ENCODE measurements at places on chromosomes 5 and 9.

GRCh38 chr5:601771-602465, 10.2 kb upstream of the CEP72 start:
- DNase-seq = no peak

- peak; percentile 82 for DNase-seq
Measured at GRCh38 chr5:171676286-171676944, 109.2 kb upstream of the SMIM23 start.

- peak; percentile 88 for DNase-seq
Measured at GRCh38 chr9:98129451-98129881, 10.4 kb upstream of the TRIM14 start.

GRCh38 chr5:153959134-153959957, 79.4 kb downstream of the FAM114A2 start:
- DNase-seq = no peak

GRCh38 chr9:133155156-133155555, 8.6 kb downstream of the GBGT1 start:
- no peak for DNase-seq

DNA sequence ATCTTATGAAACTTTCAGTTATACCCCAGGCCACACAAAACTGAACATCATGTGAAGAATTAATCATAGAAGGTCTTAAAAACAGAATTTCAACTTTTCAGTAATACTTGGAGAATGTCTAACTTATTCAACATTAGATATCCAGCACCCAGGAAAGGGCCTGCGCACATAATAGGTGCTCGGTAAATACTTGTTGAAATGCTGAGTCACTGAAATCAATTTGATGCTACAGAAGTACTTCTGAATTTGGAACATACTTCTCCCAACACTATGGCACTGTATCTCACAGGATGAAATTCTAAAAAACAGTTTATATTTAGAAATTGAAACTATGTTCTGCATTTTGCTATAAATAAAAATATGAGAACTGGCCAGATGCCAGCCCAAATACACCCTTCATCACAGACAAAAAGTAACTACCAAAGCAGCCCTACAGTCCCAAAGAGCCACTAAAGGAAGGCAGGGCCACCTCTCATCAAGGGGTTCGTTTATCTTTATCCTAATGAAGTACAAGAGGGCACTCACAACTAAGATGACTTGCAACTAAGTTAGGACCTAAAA, 26.5 kb downstream of the MRPS27 start:
- no peak for DNase-seq

GRCh38 chr5:38916802-38917201, 71.0 kb downstream of the OSMR start:
- DNase-seq = no peak

DNA sequence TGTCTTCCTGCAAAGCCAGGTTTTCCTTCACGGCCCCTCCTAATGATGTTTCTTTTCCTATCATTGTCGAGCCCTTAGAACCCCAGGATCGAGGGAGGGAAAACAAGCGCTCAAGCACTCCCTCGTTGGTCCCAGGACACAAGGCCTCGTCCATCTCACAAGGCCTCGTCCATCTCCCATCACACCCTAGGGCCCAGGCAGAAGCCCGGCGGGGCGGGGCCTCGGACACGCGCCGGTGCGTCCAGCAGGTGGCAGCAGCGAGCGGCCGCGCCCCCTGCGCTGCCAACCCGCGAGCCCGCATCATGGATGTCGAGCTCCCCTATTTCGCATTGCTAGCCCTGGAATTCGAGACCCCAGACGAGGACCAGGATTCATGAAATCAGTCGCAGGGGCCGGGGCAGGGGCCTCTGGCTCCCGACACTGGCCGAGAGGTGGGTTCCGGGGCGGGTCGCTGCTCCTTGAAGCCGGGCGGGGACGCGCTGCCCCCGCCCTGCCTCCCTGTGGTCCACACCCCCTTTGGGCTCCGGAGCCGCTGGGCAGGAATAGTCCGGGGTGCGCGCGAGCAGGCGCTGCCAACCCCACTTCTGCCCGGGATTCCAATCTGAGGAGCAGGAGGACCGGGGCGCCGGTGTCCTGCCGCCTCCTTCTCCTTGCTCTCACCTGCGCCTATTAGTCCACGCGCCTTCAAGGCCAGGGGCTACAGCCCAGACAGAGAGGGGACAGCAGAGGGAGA, at the start of gene ABLIM3:
ABLIM3 (plus strand) TSS at position 270 of the 733 bp plus-strand sequence. CDS start 603 bp downstream, outside the sequence.
- DNase-seq = peak; percentile 78

- no peak for DNase-seq
Measured at GRCh38 chr5:79349047-79349446, 113.1 kb downstream of the JMY start.

DNA sequence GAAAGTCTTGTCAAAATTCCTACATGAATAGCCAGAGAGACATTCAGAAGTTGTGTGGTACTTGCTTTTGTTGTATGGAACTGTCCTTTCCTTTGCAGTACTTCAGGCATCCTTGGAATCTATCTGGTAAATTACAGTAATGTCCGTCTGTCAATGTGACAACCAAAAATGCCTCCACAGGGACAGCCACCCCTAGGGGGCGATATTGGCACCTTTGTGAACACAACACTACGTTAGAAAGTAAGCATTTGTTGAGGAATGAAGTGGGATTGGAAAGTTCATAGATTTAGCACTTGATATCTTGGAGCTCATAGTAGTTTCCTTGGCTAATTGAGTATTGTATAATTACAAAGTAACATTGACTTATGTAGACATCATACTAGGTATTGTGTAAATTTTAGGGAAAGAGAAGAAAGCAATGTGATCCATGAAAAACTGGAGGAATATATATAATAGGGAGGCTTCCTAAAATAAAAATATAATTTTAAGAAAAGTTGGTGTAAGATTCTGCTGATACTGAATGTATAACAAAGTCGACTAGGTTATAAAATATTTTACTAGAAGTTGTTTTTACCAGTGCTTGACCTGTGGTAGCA, 32.7 kb downstream of the TMEFF1 start:
- DNase-seq = peak; percentile 86

GRCh38 chr5:133526368-133526767, 86.0 kb downstream of the FSTL4 start:
- no peak for DNase-seq

DNA sequence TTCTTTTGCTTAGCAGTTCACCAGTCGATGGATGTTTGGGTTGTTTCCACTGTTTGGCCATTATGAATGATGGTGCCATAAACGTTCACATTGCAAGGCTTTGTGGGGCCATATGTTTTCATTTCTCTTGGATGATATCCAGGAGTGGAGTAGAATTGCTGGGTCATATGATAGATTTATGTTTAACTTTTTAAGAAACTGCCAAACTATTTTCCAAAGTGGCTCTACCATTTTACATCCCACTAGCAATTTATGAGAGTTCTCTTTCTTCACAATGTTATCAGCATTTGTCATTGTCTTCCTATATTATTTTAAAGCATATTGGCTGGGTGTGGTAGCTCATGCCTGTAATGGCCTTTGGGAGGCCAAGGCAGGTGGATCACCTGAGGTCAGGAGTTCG, 5.2 kb downstream of the GPR107 start:
- DNase-seq = no peak

- DNase-seq = no peak
Measured at GRCh38 chr5:78574731-78575161, 73.8 kb downstream of the LHFPL2 start.

DNA sequence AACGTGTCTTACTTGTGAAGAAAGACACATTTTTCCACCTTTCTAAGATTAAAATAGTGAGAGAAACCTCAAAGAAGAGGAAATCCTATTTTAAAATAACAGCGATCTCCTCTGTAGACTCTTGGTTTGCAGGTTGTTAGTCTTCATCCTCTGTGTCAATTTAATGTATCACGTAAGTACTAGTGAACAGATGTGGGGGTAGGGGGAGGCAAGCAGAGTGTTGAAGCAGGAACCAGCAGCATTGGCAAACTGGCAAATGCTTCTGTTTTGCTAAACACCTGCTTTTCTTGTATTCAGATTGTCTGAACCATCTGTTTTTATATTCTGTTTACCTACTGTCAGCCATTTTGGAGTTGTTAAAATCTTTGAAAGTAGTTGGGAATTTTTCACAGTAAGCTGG, 159.3 kb upstream of the TLX3 start:
- DNase-seq = no peak

- no peak for DNase-seq
Measured at GRCh38 chr5:10125116-10125515, 124.6 kb downstream of the ATPSCKMT start.

- DNase-seq = no peak
Measured at GRCh38 chr9:131233995-131234394, 42.3 kb downstream of the FAM78A start.

DNA sequence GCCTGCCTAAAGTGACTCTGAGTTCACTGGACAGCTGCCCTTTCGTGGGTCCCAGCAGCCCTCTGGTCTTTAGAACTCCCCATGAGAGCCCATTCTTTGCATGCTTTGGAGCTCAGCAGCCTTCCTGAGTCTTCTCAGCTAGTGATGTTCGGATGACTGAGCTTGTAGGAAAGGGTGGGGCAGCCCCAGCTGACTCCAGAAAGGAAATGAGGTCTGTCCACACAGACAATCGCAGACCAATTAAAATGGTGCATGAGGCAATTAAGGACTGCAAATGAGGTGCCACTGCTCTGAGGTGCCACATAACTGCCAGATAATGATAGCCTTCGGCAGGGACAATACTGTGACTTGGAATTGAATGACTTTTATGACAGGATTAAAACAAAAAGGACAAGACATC, 25.4 kb upstream of the TOMM5 start:
- no peak for DNase-seq

- DNase-seq = peak; percentile 87
Measured at GRCh38 chr5:169801324-169801777, 164.3 kb downstream of the DOCK2 start.

DNA sequence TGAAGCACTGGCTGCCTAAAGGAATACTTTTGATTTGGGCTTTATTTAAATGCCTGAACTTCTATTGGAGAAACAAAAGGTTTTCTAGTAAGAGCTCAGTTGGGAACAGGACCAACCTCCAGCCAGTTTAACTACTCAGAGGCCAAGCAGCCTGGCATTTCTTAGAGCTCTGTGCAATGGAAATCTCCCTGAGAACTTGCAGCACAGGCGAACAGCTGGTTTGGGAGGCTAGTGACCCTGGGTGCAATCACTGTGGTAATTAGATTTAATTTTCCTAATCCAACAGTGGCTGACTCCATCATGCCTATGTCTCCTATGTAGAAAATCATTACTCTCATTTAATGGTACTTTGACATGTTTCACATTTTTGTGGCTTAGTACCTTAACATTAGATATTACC, 1.0 kb upstream of the CDH6 start:
- DNase-seq = no peak

DNA sequence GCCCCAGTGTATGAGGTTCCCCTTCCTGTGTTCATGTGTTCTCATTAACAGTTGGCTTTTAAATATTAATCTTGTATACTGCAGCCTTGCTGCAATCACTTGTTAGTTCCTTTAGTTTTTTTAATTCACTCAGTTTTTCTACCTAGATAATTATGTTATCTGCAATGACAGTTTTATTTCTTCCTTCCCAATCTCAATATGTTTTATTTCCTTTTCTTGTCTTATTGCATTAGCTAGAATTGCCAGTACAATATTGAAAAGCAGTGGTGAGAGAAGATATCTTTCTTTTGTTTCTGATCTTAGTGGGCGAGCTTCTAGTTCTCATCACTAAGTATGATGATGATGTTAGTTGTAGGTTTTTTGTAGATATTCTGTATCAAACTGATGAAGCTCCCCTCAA, 232.2 kb downstream of the PBX3 start:
- no peak for DNase-seq

GRCh38 chr5:30572279-30572678, 621.2 kb upstream of the CDH6 start:
- DNase-seq = no peak

DNA sequence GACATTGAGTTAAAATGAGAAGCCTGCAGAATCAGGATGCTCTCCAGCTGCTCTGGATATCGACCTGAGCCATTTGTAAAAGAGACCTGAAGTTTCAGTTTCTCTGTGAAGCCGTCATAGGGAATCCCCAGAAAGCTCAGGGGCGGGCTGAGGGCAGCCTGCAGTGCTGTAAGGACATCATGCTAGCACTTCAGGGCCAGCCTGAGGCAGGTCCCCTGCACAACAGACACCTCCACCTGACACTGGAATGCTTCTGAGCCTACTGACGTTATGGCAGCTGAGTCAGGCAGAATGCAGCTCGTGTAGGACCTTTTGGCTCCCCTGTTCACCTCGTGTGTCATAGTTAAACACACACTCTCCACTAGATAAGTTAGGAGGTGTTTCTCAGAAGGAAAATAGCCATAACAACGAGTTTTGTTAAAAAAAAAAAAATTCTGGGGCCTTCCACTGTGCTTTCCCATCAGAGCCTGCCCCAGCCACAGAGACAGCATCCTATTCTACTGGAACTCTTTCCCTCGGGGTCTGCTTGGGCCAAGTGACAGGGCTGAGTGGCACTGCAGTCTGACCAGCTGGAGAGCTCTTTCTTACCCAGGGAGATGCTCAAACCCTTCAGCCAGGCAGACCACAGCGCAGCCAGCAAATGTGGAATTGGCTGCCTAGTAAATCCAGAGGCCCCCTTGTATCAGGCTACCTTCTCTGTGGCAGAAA, 354.9 kb downstream of the DIRAS2 start:
- DNase-seq = peak; percentile 7

GRCh38 chr5:139660105-139660922, 12.2 kb downstream of the CXXC5 start:
- peak; percentile 22 for DNase-seq

DNA sequence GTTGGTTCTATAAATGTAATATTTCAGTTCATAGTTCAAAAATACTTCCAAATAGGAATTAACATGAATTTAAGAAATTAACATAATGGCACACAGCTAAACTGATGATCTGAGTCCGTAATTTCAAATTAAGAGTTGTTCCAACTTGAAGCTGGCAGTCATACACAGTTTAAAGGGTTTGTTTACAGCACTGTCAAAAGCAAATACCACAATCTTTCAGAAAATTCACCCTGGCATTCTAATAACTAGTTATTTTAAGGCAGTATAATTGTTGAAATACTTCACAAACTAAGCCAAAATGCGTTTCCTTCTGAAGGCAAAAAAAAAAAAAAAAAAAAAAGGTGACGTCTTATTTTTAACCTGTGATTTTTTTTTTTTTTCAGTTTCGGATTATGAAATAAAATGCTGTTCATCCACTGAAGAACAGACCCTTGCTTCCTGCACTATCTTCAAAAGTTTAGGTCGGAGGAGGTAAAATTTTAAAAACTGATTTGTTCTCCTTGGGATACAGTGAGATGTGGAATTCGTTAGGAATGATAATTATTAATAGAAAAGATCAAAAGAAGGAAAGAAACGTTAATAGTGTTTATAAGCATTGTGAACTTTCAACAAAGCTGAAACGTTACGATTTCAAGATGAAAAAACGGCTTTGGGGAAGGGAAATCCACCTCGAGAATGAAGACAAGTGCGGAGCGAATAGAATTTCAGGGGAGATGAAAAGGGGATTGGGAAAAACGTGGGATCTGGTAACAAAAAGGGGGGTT, 850 bp downstream of the IL6ST start:
- DNase-seq = peak; percentile 9

- no peak for DNase-seq
Measured at GRCh38 chr5:61578858-61579503, 246.9 kb downstream of the ZSWIM6 start.
